ENCODE measurements at places on chromosomes 1 and 21. TPM values are rescaled to one million over a fixed set of nuclear protein-coding genes. Genes with fewer than 3 reads are reported as not detected.
A peak's percentile ranks its signal among the peaks of the same experiment; 100 is the strongest.

DNA sequence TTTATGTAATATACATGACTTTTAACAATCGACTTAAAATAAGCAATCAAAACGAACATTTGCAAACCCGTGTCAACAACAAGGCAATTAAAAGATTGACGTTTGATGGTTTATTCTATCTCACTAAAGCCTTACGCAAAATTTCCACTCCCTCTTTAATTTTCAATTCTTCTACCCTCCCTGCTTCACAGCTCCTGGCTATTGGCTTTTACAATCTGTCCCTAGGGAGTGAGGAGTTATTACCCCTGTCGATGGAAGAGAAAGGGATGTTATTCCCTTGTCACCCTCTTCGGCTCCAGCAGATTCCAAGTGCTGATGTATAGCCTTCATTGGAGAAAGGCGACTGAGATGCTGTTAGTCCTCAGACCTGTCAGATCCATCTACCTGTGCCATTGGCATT, 161.3 kb downstream of the ZNF281 start:
- no peak for DNase-seq

- no peak for DNase-seq
These were observed 3.6 kb downstream of the PRDM16 start for GRCh38 chr1:3072391-3073185.

- DNase-seq, result no peak
These were observed 1.2 kb downstream of the RUNX3 start for GRCh38 chr1:24928689-24929397.

GRCh38 chr1:247740721-247741120, 2.3 kb downstream of the OR14K1 start:
- no peak for DNase-seq

GRCh38 chr21:27572696-27573095, 605.8 kb upstream of the ADAMTS5 start:
- peak; percentile 90 for DNase-seq

DNA sequence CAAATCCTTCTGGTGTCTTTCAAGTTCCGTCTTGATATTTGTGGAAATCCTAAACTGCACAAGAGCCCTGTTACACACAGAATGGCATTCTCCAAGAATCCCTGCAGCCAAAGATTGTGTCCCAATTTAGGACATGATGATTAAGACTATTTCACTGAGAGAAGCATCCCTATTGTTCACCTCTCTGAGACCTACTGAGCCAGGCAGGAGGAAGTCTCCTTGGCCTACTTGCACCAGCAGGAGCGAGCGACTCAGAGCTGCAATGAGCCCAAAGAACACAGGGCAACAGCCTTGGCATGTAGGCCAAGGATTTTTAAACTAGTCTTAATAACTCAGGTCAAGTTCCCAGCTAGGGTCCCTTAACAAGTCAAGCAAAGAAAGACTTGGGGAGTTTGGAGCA, 79.4 kb upstream of the RUNX1 start:
- no peak for DNase-seq

GRCh38 chr1:37822906-37823815, 15.2 kb upstream of the YRDC start:
- DNase-seq, result no peak

DNA sequence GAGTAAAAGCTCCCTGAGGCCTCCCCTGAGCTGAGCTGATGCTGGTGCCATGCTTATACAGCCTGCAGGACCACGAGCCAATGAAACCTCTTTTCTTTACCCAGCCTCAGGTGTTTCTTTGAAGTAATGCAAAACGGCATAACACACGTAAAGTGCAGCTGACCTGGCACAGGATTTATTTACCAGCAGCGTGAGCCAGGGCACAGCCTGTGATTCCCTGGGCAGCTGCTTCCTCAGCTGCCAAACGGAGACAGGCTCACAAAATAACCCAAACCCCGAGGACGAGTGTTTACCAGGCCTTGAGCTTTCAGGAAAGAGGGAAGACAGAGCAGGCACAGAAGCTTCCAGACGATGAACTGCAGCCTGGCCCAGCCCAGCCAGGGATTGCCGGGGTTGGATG, 120.6 kb upstream of the ARHGEF16 start:
- DNase-seq, result peak; percentile 24

DNA sequence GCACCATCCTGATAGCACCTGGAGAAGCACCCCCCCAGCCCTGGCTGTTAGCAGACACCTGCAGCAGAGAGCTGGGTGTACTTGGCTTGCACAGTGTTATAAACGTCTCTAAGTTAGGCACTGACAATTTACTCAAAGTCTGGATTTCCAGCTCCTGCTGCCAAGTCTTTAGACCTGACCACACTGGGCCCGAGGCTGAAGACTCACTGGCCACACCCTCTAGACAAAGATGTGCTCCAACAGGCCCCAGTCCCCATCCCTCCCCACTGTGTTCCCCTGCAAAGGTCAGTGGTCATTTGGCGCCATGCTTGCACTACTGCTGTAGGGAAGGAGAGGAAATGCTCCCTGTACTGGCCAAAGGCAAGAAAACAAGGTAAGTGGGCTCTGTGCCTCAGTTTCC, 31.1 kb downstream of the PADI6 start:
- DNase-seq, result no peak

- peak; percentile 51 for DNase-seq
These were observed 46.2 kb downstream of the USP25 start for GRCh38 chr21:15775981-15776380.

DNA sequence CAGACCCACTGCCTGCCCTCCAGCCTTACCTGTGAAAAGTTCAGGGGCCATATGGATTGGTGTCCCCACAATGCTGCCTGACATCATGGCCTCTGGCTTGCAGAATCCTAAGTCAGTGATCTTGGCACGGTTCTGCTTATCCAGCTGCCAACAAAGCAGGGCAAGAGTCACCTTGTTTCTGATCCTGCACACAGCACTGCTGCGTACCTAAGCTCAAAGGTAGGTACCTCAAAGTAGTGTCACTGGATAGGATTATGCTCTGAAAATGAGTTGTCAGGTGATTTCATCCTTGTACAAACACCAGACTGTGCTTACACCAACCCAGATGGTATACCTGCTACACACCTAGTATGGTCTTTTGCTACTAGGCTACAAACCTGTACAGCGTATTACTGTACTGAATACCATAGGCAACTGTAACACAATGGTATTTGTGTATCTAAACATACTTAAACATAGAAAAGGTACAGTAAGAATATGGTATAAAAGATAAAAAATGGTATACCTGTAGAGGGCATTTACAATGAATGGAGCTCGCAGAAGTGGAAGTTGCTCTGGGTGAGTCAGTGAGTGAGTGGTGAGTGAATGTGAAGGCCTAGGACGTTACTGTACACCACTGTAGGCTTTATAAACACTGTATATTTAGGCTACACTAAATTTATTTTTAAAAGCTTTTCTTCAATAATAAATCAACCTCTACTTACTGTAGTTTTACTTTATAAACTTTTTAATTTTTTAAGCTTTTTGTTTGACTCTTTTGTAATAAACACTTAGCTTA, 29.1 kb upstream of the RBBP5 start:
- no peak for DNase-seq

DNA sequence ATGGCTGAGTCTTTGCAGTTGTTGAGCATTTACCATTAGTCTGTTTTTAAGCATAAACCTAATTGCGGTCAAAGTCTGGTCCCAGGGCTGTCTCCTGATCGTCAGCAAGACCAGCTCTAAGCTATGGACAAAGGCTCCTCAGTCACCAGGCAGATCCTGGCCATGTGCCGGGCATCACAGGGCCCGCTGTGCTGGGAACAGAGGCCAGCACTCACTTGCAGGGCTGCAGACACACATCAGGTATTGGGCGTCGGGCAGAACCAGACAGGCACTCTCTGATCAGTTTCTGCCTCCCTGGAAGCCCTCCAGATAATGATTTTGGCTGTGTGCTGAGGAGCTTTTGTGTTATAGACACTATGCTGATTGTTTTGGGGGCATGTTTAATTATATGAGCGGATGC, 26.6 kb downstream of the TMEM51 start:
- DNase-seq, result no peak

DNA sequence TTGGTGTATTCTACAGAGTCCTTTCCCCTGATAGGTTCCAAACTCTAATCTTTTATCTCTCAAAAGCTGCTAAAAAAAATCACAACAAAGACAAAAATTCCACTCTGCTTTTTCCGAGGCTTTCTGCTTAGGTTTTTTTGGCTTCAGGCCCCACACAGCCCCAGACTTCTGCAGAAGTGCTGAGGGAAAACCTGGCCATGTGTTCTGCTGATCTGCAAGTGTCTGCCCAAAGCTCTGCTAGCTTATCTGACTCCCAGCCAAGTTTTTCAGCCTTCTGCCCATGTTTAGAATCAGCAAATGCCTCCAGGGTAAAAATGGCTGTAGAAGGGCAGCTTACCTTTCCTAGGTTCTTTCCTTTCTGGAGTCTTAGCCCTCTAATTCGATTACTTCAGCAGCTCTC, 28.4 kb downstream of the DISP3 start:
- DNase-seq, result no peak

GRCh38 chr1:40818264-40818961, 34.8 kb downstream of the KCNQ4 start:
- DNase-seq, result peak; percentile 41

GRCh38 chr1:235808223-235808622, 58.5 kb downstream of the LYST start:
- DNase-seq, result no peak

DNA sequence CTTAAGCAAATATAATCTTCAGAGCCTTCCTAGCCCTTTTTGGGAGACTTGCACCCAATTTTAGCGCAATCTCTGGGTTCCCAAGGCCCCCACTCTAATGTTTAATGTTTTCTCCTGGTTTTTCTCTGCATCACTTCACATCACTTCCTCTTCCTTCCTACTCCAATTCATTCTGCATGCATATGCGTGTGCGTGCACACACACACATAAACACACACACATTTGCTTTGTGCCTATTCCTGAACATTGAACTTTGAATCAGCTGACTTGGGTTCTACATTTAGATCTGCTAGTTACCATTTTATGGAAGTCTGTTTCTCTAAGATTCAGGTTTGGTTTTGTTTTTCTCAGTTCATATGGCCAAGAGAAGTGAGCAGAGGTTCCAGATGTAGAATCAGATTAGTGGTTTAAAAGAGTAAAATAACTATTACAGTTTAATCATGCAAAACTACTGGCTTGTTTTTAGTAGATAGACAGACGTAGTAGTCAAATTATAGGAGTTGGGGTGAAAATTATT, 7.4 kb upstream of the EDEM3 start:
- no peak for DNase-seq

GRCh38 chr1:31891280-31891679, 46.9 kb downstream of the PTP4A2 start:
- no peak for DNase-seq

Gene USH2A
- total RNA-seq, result 0.21 TPM

Gene EXOSC10
- total RNA-seq, result 40.9 TPM
